ENCODE measurements at places on chromosomes 11 and 22.

DNA sequence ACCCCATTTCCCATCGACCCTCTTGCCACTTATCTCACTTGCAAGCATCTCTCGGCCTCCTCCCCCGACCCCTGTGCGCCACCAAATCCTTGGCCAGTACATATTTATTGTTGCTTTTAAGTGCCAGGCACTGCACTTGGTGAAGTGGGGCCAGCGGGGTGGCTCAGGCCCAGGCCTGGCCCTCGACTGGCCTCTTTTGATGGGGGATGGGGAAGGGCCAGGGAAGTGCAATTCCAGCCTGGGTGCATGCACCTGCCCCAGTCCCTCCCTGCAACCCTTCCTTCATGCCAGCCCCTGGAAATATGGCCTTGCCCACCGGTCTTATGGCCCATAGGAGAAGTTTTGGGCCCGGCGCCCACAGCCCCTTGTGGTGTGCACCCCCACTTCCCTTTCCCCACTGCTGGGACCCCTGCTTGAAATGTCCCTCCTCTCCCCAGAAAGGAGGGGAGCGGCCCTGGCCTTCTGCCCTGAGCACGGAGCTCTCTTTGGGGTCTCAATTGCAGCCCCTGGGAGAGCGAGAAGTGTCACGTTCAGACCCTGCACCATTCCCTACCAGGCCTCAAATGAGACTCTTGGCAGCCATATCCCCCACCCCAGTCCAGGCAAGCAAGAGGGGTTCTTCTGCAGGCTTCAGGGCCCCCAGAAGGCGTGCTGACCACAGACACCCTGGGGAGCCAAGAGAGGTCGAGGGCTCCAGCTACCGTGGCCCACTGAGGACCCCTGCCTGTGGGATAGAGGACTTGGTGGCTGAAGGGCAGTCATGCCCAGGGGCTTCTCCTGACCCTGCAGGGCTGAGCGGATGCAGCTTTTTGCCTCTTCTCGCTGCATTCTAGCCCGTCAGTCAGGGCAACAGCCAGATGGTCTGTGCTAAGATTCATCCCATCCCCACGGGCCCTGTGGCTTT is 961 bp downstream of the SUSD2 start:
- peak; percentile 14 for DNase-seq

- DNase-seq = no peak
Measured at GRCh38 chr11:127003260-127003981, 2.9 kb upstream of the KIRREL3 start.

- no peak for DNase-seq
Measured at GRCh38 chr11:73252577-73253191, 19.5 kb upstream of the P2RY6 start.

DNA sequence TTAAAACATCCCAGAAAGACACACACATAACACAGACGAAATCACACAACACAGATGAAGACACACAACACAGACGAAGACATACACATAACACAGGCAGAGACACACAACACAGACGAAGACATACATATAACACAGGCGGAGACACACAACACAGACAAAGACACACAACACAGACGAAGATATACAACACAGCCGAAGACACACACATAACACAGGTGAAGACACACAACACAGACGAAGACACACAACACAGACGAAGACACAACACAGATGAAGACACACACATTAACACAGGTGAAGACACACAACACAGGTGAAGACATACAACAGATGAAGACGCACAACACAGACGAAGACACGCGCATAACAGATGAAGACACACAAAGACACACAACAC is 4.8 kb upstream of the MOB2 start:
- DNase-seq = no peak

Measured in psoas muscle (tissue), 8 donors.